Smooth muscle cell of the brain vasculature (primary cell): ENCODE measurements at places on chromosomes 1 and 21.

GRCh38 chr1:177343445-177343844 lies 172.7 kb downstream of the BRINP2 start:
- DNase-seq = no peak

DNA sequence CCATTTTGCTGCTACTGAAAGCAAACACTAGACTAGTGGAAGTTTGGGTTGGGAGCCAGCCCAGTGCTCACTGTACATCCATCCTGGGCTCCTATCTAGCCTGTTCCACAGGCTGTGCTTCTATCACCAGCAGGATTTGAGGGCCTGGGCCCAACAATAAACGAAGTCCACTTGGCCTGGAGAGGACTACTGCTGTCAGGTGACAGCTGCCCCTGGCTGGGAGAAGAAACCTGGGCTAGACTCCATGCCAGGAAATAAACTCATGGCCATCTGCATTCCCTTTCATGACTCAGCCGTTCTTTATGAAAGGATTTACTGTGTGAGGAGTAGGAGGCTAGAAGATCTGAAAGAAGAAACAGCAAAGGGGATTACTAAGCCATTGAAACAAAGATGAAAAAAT lies 35.5 kb downstream of the COLGALT2 start:
- DNase-seq = peak; percentile 18

- DNase-seq = no peak
Measured at GRCh38 chr1:35556484-35557117, 602 bp downstream of the KIAA0319L start.

GRCh38 chr1:55536545-55536865 lies 321.3 kb upstream of the USP24 start:
- DNase-seq = no peak
